CD4-positive, alpha-beta T cell treated with Interleukin-21 for 1 hour (primary cell): ENCODE measurements at places on chromosomes 1 and 21.

GRCh38 chr1:225446981-225447615, 19.3 kb upstream of the LBR start:
- no peak for DNase-seq

GRCh38 chr1:88701275-88701674, 17.2 kb downstream of the PKN2 start:
- DNase-seq, result no peak

DNA sequence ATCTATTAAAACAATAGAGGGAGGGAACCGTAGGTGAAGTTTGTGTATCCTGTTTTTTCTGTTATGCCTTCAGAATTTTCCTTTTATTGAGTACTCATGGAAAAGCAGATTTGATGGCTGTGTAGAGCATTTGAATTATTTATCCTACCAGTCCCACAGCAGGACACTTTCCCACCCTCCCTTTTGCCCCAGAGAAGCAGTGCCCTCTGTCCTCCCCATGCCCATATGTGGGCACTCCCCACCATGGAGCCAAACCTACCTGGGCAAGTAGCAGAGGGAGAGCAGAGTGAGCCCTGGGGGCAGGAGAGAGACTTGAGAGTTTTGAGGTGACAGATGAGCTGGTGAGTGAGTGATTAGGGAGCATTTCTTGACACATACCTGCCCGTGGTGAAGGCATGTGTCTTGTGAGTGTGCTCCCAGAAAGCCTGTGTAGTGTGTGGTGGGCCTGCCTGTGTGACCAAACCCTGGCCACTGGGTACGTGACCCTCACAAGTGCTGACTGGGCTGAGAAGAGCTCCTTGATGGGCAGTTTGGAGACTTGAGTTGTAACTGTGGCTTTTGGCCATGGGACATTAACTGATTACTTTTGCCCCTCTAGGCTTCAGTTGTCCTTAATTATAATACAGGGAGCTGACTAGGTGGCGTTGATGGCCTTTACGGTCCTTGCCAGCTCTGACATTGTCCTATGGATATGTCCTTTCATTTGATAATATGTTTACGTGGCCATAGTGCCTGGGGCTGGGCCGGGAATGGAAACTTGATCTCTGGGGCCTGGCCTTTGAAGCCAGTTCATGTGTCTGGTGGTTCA, 3.6 kb downstream of the PSEN2 start:
- DNase-seq, result no peak

- no peak for DNase-seq
Measured at GRCh38 chr1:40901886-40902852, 40.0 kb upstream of the CITED4 start.

GRCh38 chr1:62746086-62746808, 37.7 kb upstream of the ATG4C start:
- DNase-seq, result peak; percentile 41

GRCh38 chr1:154260127-154260526, 12.3 kb upstream of the HAX1 start:
- no peak for DNase-seq

DNA sequence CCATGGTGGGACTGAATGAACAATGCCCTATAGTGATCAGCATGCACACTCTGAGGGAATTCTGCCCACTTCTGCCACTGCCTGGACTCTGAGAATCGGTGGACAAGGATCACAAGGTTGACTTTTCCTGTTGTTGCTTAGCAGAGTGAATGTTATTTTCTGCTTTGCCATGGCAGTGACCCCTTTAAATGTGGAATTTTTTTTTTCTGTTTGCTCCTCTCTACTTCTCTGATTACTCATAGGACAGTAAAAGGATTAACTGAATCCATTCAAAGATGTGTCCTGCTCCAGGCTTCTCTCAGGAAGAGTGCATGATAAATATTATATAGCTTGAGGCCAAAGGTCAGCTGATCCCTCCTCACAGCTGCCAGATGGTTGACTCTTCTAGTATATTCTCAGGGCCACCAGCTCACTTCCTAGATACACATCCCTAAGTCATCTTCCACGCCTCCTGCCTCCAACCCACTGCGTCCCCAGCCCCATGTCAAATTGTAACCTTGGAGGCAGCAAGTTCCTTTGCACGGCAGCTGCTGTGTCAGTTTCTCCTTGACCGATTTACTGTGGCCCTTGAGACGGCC, 74.0 kb upstream of the RALGPS2 start:
- no peak for DNase-seq

- DNase-seq, result peak; percentile 74
Measured at GRCh38 chr1:1906185-1907097, 8.6 kb upstream of the CALML6 start.

- DNase-seq, result no peak
Measured at GRCh38 chr1:113456967-113457366, 66.7 kb downstream of the MAGI3 start.

GRCh38 chr1:225766967-225767633, 10.5 kb upstream of the SRP9 start:
- no peak for DNase-seq

- DNase-seq, result no peak
Measured at GRCh38 chr1:205261946-205262691, 34.4 kb downstream of the TMCC2 start.

GRCh38 chr1:168966217-168966616, 140.3 kb upstream of the ATP1B1 start:
- DNase-seq, result no peak

DNA sequence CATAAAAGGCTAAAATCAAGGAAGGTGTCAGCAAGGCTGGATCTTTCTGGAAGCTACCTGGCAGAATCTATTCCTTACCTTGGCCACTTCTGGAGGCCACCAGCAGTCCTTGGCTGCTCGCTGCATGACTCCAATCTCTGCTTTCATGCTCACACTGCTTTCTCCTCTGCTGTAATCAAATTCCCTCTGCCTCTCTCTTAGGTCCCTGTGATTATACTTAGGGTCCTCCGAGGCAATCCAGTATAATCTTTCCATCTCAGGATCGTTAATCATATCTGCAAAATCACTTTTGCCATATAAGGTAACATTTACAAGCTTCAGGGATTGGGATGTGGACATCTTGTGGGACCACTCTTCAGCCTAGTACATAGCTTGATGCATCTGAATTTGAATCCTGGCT, 110.7 kb upstream of the IVNS1ABP start:
- no peak for DNase-seq

DNA sequence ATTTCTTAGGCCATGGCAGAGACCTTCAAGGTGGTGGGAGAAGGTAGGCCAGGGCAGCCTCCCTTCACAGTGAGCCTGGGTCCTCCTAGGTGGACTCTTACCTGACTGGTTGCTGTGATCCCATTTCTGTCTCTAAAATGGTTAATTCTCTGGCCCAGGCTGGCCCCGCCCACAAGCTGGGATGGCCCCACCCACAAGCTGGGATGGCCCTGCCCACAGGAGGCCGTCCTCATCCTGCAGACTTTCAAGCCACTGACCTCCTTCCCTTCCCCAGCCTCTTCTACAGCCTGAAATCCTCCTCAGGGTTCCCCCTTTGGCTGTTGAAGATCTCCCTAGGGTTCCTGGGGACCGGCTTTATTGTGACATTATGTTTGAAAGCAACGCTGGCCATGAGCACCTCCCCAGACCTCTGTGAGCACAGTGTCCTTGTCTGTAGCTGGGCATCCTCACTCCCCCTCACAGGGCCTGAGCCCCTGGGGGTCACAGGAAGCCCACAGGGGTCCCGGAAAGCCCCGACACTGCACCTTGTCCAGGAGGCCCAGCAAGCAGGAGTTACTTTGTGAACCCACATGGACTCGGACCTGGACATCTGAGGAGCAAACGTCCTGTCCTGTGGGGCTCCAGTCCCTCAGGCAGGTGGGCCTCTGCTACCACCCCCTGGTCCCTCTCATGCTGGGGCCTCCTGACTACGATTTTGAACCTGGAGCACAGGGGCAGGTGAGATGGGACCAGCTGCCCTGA, 621.7 kb downstream of the MATN1 start:
- no peak for DNase-seq

DNA sequence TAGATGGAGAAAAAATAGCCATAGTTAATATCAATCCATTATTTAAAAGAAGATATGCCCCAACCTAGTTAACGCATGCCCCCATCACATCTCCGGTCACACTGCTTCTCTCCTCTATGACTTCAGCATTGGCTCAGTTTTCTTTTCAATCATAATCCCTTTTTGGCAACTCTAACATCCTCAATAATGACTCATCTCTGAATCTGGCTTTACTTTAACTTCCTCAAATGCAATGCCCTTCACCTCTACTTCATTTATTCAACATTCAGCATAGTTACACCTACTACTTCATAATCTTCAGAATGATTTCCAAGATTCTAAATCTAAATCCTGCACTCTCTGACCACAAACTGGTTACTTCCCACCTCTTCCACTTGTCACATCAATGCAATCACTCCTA, 417.3 kb downstream of the USH2A start:
- no peak for DNase-seq

- no peak for DNase-seq
Measured at GRCh38 chr1:112937070-112937469, 18.9 kb downstream of the SLC16A1 start.

DNA sequence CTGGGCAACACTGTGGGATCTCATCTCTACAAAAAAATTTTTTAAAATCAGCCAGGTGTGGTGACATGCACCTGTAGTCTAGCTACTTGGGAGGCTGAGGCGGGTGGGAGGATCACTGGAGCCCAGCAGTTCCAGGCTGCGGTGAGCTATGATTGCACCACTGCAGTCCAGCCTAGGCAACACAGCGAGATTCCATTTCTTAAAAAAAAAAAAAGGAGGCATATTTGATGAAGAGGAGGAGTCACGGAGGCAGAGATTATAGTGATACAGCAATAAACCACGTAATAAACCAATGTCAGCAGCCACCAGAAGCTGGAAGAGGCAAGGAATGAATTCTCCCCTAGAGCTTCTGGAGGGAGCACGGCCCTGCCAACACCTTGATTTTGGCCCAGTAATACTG, 4.0 kb downstream of the LIX1L start:
- DNase-seq, result no peak

DNA sequence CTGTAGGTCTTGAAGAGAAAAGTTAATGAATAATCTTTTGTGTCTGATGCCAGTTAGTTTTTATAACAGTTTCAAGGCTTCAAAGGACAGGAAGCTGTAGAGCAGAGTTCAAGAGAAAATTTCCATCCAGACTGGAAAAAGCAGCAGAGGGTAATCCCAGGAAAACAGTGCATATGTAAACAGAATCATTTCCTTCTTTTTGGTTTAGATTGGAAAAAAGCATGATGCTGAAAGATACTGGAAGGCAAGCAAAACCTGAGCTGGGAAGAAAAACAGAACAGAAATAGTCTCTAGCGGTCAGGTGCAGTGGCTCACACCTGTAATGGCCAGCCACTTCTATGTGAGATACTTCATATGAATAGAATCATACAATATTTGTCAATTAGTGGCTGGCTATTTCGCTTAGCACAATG, 71.9 kb downstream of the ZSWIM5 start:
- DNase-seq, result no peak

DNA sequence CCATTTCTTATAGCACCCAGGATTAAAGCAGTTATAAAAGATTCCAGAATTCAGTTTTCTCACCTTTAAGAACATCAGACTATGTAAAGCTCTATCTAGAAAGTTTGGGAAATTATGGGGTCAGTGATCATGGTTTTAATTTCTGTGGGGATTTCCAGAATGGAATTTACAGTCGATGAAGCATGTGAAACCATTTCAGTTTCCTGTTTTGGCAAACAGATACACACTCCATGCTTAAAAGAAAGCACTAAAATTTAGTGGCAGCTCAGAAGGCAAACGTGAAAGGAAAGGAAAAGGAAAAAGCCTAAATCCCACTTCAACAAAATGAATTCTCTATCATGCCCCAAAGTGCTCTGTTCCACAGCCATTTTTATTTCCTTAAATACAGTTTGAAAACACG, 60.4 kb downstream of the FYB2 start:
- no peak for DNase-seq

GRCh38 chr1:96157101-96157500, 564.5 kb upstream of the PTBP2 start:
- no peak for DNase-seq

DNA sequence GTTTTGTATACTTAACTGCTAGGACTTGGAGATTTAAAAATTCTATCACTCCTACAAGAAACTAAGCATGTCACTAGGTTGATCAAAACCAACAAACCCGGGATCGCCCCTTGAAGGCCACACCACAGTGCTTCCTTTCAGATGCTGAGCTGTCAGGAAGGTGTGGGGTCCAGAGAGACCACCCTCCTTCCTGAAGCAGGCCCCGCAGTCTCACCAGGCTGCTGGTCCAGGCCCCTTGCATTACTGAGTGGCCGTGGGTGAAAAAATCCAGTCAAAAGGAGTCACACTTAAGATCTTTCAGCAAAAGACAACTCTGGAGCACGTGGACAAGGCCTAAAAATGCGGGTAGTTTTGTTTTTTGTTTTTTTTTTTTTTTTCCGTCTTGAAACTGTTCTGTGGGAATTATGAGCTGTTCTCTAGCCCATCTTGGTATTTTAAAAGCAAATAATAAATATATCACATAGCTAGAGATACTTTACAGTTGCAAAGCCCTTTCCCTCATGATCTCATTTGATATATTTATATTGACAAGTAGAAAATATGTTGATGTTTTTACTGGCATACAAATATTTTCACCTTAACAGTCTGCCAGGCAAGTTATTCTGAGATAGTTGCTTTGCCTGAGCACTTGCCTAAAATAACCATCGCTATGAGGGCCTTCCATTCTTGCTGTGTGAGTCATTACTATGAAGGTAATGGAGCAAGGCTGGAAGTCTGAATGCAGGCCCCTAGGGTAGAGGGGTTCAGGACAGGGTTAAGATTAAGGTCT, 73.1 kb upstream of the EDEM3 start:
- no peak for DNase-seq

GRCh38 chr1:221712776-221713431, 29.0 kb downstream of the DUSP10 start:
- peak; percentile 83 for DNase-seq

DNA sequence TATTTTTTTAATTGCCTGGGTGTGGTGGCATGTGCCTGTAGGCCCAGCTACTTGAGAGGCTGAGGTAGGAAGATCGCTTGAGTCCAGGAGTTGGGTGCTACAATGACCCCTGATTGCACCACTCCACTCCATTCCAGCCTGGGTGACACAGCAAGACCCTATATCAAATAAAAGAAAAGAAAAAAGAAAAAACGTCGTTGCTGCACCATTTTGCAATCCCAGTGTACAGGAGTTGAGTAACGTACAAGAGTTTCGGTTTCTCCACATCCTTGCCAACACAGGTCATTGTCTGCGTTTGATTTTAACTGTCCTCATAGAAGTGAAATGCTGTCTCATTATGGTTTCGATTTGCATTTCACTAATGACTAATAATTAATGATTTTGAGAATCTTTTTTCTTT, 7.9 kb downstream of the ZNF684 start:
- no peak for DNase-seq

DNA sequence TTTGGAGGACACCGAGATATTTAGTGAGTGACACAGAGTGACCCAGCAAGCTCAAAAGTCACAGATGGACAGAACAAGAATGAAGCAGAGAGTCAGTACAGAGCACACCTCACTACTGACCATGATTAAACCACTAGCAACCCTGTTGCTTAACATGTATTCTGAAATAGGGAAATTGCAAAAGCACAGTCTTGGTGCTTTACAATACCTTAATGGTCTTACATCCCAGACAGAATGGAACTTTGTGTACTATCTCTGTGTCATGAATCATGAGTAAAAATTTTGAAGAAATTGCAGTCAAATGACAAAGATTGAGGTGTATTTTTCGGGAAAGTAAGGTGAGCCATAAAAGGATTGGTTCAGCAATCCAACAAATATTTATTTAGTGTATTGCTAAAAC, 2.7 kb upstream of the SAMSN1 start:
- no peak for DNase-seq
